ENCODE measurements at places on chromosomes 5 and 9.

GRCh38 chr9:92098638-92099037 is 16.6 kb downstream of the SPTLC1 start:
- DNase-seq = peak; percentile 15

- DNase-seq = no peak
Measured at GRCh38 chr9:137439158-137439714, 1.9 kb downstream of the ENTPD8 start.

GRCh38 chr5:43233946-43234345 is 41.9 kb downstream of the NIM1K start:
- DNase-seq = no peak

- DNase-seq = no peak
Measured at GRCh38 chr5:160627921-160628618, 206.4 kb downstream of the PTTG1 start.

DNA sequence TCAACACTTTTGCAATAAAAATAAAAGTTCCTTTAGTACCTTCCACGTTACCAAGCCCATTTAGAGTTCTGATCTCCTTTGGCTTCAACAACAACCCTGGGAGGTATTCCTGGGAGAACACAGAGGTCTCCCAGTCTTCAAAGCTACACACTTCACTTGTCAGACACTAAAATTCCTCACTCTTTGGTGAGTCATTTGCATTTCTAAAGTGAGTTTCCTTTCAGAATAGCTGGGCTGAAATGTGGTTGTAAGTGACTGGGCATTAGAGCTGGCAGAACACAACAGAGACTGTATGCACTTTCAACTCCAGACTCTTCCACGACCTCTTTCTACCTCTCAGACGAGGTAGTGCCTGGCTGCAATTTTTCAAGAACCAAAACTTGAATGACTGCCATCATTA is 11.5 kb upstream of the F2RL1 start:
- DNase-seq = peak; percentile 69

- no peak for DNase-seq
Measured at GRCh38 chr9:700365-701282, 140.9 kb upstream of the DMRT1 start.

DNA sequence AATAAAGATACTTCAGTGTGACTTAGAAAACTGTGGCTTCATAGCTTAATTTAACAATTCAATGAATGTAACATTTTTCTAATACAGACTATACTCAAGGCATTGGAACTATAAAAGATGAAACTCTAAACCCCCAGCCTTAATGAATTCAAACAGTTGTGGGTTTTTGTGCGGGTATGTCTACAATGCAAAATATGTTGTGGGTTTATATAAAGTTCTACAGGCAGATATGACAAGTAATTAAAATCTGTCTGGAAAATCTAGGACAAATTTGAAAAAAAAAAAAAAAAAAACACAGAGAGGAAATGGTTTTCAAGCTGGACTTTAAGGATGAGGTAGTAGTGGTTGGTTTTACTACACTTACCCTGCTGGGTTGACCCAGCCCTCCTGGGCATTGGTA is 467.5 kb upstream of the TLE4 start:
- no peak for DNase-seq

- DNase-seq = peak; percentile 29
Measured at GRCh38 chr9:123544007-123544827, 188.2 kb downstream of the CRB2 start.

DNA sequence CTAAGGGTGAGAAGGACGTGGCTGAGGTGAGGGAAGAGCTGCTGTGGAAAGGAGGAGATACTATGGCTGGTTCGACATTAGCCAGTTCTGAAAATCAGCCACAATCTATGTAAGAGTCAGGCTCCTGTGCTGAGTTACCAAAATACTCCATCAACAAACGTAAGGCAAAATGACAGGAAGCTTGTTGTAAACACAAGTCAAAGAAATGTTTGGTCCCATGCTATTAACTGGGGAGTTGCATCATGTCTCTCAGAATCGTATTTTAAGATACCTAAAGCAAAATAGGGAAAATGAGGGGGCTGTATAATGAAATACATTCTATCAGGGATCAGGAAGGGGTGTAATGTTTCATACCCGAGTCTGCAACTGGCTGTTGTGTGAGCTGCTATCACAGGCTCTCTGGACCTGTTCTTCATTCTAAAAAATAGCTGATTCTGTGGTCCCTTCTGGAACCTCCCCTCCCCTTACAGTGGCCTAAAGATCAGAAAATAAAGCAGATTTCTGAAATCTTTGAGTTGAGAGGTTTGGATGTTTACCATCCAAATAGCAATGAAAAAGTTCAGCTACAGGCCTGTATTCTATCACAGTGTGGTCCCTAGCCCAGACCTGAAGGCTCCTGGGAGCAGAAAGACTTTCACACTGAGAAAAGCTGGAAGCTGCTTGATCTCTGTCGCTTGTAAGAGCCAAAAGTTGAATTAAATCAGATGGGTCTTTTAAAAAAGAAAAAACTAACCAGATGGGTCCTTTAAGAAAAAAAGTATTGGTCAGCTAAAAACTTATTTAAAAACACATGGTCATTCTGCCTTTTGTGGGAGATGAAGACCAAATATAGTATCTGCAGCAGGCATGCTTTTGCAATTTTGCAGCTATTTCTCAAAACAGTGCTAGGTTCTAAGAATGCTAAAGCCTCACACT is 97.8 kb upstream of the SMC5 start:
- DNase-seq = no peak

DNA sequence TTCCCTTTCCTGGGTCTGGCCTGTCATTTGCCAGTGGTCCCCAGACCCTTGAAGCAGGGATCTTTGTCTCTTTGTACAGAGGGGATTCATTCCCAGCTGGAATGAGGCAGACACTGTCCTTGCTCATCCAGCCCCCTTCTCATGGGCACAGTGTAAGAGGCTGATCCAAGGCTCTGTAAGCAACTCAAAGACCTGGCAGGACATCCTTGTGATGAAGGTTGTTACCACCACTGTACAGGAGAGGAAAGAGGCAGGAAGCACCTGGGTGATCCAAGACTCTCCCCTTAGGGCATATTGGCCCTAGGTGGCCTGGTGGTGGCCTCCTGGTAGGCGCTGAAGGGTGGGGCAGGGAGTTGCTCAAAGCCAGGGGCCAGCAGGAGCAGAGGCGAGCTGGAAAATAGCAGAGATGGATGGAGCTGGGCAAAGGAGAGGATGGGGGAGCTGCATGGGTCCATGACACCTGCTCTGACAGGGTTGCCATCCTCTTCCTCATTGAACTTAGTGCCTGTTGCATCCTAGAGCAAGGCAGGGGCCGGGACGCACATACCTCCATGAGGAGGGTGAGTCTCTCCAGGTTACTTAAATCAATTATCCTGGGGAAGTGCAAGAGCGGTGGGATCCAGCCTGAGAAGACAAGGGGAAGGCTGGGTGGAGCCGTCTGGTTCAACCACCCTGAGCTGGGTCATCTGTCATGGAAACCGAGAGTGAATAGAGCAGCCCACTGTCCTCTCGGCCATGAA is 9.8 kb upstream of the GADD45G start:
- no peak for DNase-seq

DNA sequence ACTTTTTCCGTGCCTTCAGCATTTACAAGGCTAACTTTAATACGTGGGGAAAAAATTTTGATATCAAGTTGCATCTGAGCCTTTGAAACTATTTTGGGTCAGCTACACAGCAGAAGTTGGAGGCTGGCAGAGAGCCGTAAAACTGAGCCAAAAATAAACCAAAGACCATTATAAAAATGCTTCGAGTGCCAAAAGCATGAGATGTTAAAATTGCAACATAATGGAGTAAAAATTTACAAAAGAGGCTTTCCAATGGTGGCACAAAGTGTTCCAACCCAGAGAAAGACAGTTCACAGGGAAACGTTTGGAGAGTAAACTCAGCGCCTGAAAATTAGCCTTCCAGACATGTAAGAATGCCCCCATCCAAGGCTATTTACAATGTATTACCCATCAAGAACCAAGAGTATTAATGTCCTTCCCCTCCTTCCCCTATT is 190.3 kb downstream of the TLE1 start:
- no peak for DNase-seq

GRCh38 chr9:4666042-4666699 is at the start of gene SPATA6L:
SPATA6L (minus strand) TSS chr9:4666480; CDS start chr9:4666250, 230 bp downstream.
- peak; percentile 41 for DNase-seq

GRCh38 chr9:111966861-111967291 is 70.3 kb downstream of the UGCG start:
- peak; percentile 58 for DNase-seq

GRCh38 chr5:66415208-66415607 is 181.0 kb upstream of the MAST4 start:
- DNase-seq = no peak

- DNase-seq = no peak
Measured at GRCh38 chr5:1755321-1755949, 44.2 kb downstream of the MRPL36 start.

GRCh38 chr5:106827061-106827460 is 843.7 kb downstream of the EFNA5 start:
- no peak for DNase-seq

- DNase-seq = no peak
Measured at GRCh38 chr9:133645021-133645765, 9.0 kb downstream of the DBH start.

- DNase-seq = no peak
Measured at GRCh38 chr5:39986614-39987013, 561.8 kb upstream of the DAB2 start.

GRCh38 chr9:125663127-125663526 is 43.9 kb downstream of the MAPKAP1 start:
- peak; percentile 30 for DNase-seq

- DNase-seq = peak; percentile 16
Measured at GRCh38 chr5:25414742-25415141, 770.0 kb upstream of the CDH10 start.

GRCh38 chr5:58965677-58966414 is 383.0 kb downstream of the RAB3C start:
- no peak for DNase-seq

DNA sequence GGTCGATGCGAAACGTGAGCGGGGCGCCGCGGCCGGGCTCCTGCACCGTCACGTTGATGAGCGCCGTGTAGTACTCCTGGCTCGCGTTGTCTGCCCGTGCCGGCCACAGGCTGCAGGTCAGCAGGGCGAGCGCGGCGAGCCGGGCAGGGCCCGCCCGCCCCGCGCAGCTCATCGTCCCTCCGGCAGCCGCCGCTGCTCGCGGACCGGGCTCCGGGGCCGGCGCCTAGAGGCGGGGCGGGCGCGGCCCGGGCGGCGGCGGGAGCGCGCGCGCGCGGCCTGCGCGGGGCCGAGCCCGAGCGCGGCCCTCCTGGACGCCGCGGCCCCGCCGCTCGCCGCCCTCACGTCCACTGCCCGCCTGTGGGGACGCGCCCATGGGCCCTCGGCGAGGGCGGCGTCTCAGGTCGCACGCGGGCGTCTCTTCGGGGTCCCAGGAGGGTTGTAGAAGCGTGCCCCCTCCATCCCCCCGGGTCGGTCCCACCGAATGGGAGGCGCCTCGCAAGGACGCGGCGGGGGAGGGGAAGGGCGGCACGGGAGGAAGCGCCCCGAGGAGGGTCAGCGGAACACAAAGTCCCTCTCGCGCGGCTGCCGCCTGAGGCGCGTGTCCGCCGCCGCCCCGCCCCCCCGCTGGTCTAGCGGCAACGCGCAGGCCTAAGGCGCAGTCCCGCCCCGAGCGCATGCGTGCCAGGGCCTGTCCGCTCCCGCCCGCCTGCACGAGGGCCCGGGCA is at the start of gene RNF130:
TSS of gene RNF130 (minus strand) at position 229 of the 725 bp plus-strand sequence. CDS start at position 172, 57 bp downstream.
- peak; percentile 94 for DNase-seq

DNA sequence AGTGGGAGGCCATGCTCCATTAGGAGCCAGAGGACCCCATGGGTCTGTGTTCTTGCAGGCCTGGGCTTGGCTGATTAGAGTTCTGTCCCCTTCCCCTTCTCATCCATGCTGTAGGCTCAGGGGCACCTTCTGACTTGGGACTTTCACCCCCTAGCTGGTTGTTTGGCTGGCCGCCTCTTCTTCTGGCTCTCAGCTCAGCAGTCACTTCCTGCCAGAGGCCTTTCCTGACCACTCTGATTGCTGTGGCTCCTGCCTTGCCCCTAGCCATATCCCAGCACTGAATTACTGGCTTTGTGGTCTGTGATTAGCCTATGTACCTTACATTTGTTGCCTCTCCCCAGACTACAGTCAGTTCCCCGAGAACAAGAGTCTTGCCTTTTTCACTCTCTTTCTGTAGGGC is 14.6 kb downstream of the ENTREP1 start:
- no peak for DNase-seq

DNA sequence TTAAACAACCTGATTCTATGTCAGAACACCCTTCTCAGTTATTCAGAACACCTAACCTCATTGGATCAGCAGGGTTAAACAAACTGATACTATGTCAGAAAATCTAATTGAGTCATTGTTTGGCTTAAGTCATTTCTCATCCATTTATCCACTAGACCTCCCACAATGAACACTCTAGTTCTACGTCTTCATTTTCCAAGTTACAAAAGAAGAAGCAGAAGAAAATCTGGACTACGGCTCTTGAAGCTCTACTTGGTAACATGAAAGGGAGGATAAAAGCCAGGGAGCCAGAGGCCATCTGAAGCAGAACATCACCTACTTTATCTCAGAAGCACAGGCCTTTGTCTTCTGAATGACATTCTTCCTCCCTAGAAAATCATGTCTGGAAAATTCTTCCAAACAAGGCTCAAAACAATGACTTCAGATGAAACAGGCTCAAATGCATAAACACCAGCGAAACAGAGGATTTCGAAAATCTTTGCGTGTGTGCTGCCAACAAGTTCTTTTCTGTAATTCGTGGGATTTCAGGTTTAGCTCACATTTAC is 35.4 kb upstream of the TGFBI start:
- DNase-seq = no peak

Measured in Caki2 (cell line).